ENCODE measurements at places on chromosomes 11 and 22.

- no peak for DNase-seq
Measured at GRCh38 chr11:12716816-12717215, 42.6 kb downstream of the TEAD1 start.

- no peak for DNase-seq
Measured at GRCh38 chr11:35909511-35910265, 34.2 kb upstream of the LDLRAD3 start.

- DNase-seq = no peak
Measured at GRCh38 chr11:113907152-113907551, 2.6 kb downstream of the HTR3B start.

DNA sequence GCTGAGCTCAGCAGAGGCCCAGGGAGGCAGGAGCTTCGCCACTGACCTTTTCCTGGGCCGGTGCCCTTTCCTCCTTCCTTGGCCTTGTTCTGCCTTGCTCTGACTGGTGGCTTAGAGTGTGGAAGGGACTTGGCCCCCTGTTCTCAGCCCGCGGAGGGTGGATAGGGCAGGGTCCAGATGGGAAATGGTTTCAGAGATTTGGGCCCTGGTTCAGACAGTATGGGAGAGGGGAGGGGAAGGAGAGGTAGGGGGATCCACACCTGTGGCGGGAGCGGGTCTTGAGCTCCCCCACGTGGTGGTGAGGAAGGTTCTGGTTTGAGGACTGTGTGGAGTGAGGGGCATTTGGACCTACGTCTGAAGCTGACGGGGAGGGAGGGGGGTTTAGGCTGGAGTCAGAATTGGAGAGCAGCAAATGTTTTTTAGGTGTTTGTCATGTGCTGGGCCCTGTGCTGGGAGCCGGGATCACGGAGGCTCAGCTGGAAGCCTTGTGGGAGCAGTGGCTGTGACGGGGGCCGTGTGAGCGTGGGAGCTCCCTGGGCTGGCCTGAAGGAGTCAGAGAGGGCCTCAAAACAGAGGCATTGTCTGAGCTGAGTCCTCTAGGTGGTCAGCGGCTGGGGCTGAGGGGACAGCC lies 27.2 kb downstream of the SHANK3 start:
- no peak for DNase-seq

- DNase-seq = no peak
Measured at GRCh38 chr11:131033151-131033651, 116.9 kb upstream of the SNX19 start.

- DNase-seq = no peak
Measured at GRCh38 chr11:44357711-44358110, 47.8 kb upstream of the ALX4 start.

DNA sequence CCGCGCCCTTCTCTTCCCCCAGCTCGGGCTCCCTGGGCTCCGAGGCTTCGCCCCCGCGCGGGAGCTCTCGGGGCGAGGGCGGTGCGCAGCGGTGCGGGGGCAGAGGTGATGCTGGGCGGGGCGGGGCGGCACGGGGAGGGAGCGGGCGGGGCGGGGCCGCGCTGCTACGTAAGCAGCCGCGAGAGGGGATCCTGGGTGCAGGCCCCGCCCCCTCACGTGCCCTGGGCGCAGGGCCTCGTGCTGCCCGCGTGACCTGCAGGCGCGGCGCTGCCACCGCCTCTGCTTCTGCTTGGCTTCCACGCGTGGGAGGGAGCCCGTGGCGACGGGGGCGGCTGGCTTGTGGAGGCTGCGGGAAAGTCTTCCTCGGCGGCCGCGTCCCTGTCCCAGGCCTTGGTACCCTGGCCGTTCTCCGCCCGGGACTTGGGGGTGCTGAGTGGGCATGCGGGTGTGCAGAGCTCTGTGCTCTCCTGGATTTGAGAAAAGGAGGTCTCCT lies 132.6 kb upstream of the HSD17B12 start:
- DNase-seq = no peak

- no peak for DNase-seq
Measured at GRCh38 chr22:32680277-32680676, 121.2 kb upstream of the TIMP3 start.

DNA sequence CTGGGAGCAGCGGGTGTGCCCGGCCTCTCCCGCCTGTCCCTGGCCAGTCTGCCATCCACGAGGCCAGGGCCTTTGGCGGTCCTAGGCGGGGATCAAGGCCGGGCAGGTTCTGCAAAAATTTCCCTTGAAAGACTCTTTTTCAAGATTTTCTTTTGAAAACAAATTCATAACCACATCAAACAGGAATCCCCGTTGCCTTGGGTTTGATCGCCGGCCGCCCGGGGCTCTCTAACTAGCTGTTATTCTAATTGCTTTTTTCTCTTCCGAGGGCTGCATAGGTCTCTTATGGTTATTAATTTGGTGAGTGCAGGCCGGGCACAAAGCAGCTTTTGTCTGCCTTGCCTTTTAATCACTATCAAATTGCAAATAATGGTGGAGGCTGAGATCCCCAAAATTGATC lies 42.0 kb downstream of the CDKN1C start:
- no peak for DNase-seq

DNA sequence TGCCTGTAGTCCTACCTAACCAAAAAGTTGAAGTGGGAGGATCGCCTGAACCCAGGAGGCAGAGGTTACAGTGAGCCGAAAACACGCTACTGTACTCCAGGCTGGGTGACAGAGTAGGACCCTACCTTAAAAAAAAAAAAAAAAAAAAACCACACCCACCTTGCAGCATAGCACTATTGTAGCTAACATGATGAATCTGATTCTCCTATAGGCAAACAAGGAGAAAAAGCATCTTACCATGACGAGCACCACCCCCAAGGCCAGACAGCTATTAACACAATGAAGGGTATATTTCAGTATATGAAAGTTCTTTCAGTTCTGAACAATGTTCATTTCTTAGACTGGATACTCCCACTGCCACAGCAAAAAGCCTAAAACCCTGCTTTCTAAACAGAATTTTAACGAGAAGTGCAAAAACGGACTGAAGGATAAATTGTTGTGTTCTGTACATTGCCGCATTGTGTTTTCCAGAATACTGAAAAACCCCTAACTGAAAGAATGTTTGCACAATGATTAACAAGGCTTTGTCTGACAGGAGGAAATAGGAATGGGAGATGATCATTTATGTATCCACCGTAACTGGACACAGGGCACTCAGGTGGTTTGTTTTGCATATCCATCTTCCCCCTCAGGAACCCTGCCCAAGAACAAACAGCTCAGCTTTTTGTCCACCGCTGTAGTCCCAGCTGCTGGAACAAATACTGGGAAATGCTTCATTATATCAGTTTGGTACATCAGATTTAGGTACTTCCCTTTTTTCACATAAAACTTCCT lies 8.9 kb downstream of the PISD start:
- no peak for DNase-seq

- no peak for DNase-seq
Measured at GRCh38 chr22:46090631-46091201, 59.6 kb upstream of the PPARA start.

- DNase-seq = no peak
Measured at GRCh38 chr22:19825904-19826618, 28.6 kb downstream of the GNB1L start.

- DNase-seq = no peak
Measured at GRCh38 chr11:26696330-26696729, 25.5 kb downstream of the SLC5A12 start.

DNA sequence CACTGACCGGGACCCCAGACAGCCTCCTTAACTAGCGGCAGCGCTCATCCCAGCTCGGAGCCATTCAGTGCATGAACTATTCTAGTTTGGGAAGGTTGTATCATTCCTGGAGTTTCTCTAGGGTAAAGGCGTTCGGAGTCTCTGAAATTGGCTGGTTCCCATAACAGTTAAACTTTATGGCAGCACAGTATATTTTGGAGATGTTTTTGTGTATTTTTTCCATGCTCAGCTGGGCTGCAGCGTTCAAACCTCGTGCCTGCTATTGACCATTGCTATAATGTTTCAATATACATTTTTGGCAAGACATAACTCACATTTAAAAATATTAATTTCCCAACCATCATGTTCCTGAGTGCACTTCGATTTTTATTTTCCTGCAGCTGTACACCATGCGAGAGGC lies 169.7 kb downstream of the ST3GAL4 start:
- no peak for DNase-seq

DNA sequence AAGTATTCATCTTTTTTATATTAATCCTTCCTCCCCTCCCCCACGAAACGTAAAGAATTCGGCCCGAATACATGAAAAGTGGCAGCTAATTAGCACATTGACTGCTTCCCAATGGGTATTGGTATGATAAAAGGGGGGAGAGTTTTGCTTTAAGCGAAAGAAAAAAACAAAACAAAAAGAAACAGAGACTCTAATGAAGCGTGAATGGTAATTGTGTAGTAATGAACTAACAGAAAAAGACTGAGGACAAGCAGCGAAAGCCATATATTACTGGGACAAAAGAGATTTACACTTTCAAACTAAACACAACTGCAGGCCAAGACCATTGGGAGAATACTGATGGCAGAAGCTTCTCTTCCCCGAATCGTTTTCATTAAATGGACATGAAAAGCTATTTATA lies 2.5 kb downstream of the DBX1 start:
- no peak for DNase-seq

- no peak for DNase-seq
Measured at GRCh38 chr11:116829525-116830183, at the start of gene APOC3. TSS of gene APOC3 (plus strand) at chr11:116829907. CDS start at chr11:116830583, 676 bp downstream.

DNA sequence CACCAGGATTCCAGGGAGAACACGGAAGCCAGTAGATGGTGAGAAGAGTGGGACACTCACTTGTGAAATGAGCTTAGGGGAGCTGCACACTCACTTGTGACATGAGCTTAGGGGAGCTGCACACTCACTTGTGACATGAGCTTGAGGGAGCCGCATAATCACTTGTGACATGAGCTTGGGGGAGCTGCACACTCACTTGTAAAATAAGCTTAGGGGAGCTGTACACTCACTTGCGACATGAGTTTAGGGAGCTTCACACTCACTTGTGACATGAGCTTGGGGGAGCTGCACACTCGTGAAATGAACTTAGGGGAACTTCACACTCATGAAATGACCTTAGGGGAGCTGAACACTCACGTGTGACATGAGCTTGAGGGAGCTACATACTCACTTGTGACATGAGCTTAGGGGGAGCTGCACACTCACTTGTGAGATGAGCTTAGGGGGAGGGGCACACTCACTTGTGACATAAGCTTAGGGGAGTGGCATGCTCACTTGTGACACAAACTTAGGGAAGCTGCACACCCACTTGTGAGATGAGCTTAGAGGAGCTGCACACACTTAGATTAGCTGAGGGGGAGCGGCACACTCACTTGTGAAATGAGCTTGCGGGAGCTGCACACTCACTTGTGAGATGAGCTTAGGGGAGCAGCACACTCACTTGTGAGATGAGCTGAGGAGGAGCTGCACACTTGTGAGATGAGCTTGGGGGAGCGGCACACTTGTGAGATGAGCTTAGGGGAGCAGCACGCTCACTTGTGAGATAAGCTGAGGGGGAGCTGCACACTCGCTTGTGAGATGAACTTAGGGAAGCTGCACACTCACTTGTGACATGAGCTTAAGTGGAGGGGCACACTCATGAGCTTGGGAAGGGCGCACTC lies 59.0 kb downstream of the NCAPD3 start:
- no peak for DNase-seq

- no peak for DNase-seq
Measured at GRCh38 chr11:94450048-94450447, 43.6 kb downstream of the MRE11 start.

DNA sequence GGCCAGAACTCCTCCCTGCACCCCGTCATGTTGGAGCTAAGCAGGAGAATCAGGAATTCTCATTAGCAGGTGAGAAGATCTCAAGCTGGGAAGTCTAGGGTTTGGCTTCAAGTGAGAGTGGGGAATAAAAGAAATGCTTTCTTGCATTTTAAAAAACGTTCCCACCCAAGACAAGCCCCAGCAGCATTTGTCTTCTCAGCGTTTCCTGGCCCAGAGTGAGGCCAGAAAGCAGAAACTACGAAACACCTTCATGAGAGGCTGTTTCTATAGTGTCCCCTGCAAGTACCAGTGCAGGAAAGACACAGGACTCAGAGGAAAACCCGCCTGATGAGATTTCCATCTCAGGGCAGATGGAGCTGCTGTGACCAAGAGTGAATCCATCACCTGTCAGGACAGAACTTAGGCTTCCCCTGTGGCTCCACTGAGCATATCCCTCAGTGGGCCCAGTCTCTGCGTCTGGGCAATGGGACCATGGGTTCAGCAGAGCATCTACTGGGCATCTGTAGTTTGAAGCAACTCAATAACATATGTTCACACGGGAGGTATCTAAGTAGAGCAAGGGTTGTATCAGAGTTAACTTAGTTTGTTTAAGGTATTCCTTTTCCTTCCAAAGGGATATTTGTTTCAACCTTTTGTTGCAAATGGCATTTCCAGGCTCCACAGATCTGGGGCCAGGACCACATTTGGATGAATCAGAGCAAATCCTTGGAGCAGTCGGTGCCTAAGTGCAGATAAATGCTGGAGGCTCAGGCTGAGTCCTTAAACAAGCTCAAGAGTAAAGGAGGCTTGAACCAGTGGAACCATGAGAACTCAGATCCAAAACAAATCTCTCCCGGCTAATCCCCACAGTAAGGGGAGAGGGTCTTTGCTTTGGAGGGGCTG lies 548.3 kb downstream of the MIAT start:
- DNase-seq = no peak

DNA sequence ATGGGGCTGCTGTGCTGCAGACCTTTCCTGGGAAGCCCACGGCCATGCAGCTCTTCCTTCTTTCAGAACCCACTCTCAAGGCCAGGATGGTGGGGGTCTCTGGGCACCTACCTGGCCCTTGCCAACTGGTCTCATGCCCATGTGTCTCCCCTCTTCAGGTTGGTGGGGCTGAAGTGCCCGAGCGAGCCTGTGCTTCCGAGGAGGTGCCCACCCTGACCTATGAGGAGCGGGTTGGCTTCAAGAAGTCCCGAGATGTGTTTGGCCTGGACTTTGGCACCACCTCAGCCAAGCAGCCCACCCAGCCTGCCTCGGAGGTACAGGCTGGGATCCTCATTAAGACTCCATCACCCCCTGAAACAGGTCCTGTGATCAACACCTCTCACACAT lies 9.9 kb downstream of the THAP7 start:
- DNase-seq = no peak

DNA sequence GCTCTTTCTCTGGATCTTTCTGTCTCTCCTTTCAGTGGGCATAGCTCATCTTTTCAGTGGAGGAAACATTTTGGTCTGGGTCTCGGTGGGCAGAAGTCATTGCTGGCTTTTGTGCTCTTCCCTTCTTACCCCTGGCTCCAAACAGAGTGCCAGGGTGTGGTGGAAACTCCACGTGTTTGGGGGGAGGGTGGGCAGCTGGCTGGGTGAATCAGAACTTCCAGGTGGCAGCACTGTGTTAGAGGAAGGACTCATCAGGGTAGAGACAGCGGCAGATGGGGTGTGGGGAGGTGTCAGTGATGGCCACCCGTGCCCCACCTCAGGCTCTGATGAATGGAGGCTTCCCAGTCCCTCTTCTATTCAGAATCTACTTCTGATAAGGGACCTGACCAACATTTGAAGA lies 114.0 kb downstream of the GRIK4 start:
- DNase-seq = no peak

- DNase-seq = no peak
Measured at GRCh38 chr11:65047581-65048422, 6.8 kb downstream of the SAC3D1 start.

- DNase-seq = no peak
Measured at GRCh38 chr11:65965986-65966762, 4.6 kb downstream of the SART1 start.
